Karpas-422 (cell line): ENCODE measurements at places on chromosomes 6 and 20.

GRCh38 chr20:43231829-43232228 is 42.1 kb upstream of the PTPRT start:
- no peak for DNase-seq

DNA sequence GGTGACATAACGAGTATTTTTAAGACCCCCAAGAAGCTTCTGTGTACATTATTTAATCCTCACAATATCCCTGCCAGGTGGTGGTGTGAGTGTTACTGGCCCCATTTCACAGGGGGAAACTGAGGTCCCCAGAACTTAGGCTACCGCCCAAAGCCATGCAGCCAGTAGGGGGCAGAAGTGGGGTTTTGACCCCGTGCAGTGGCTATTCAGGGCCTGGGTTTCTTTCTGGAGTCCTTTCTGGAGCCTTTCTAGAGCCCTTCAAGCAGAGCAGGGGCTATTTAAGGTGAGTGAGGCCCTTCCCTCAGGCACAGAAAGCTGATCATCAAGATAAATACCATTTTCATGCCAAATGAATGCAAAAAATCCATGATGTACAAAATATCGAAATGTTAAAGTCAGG is 59.0 kb downstream of the CTCFL start:
- DNase-seq: peak; percentile 74

- no peak for DNase-seq
Measured at GRCh38 chr6:63750400-63750799, 114.8 kb downstream of the PHF3 start.

GRCh38 chr20:39855056-39855455 is 834.0 kb downstream of the MAFB start:
- no peak for DNase-seq

GRCh38 chr6:50217841-50218240 is 168.1 kb upstream of the DEFB112 start:
- no peak for DNase-seq

DNA sequence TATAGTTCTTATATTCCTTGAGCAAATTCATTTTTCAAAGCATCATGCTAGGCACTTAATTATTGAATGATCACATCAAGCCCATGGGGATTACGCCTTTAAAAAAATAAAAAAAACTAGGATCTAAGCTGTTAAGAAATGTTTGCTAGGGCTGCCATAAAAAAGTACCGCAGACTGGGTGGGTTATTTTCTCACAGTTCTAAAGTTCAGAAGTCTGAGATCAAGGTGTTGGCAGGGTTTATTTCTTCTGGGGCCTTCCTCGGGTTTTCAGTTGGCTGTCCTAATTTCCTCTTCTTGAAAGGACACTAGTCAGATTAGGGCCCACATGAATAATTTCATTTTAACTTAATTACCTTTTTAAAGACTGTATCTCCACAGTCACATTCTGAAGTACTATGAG is 165.6 kb upstream of the RIMS1 start:
- no peak for DNase-seq

GRCh38 chr6:80789912-80790570 is 683.6 kb downstream of the BCKDHB start:
- no peak for DNase-seq

DNA sequence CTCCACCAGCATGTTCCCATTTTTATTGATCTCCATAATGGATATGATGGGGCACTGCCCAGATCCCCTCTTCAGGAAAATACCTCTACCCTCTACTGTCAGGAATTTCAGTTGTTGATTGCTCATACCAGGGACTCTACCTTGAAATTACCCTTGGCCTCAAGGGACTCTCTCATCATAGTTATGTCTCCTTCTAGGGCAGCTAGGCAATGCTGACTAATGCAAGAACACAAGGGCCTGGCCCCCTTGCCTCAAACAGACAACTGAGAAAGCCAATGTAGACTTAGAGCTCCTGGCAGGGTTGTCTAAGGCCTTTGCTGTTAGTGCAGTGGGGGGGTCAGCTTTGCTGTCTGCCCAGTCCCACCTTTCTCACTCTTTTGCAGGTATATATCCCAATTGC is 493.1 kb downstream of the BTBD3 start:
- DNase-seq: no peak

DNA sequence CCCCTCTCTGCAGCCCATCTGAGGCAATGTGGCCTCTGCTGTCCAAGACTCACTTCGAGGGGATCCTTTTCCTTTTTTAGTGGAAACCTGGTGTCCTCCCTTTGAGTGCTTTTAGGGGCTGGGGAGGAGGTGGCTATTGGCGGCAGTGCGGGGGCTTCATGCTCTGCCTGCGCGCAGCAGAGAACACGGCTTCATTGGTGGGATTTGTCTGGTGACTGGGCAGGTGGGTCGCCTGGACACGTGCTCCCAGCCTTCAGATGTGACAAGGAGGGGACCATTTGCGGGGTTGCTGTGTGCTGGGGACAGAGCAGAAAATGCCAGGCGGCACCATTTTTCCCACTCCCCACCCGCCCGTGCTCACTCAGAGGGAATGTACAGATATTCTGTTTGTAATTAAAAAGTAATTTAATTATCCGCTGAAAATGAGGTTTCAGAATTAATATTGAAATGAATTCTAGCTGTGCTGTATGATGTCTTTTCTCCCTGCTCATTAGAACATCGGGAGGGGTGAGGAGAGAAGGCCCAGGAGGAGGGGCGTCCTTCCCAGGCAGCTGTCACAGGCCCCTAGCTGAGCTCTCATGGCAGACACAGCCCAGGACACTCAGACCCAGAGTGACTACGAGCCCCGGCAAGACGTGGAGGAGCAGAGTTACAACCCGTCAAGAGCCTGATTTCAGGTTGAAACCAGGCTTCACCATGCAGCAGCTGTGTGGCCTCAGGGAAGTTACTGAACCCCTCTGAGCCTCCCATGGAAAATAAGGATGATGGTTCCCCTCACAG is 417.2 kb upstream of the SULF2 start:
- no peak for DNase-seq

DNA sequence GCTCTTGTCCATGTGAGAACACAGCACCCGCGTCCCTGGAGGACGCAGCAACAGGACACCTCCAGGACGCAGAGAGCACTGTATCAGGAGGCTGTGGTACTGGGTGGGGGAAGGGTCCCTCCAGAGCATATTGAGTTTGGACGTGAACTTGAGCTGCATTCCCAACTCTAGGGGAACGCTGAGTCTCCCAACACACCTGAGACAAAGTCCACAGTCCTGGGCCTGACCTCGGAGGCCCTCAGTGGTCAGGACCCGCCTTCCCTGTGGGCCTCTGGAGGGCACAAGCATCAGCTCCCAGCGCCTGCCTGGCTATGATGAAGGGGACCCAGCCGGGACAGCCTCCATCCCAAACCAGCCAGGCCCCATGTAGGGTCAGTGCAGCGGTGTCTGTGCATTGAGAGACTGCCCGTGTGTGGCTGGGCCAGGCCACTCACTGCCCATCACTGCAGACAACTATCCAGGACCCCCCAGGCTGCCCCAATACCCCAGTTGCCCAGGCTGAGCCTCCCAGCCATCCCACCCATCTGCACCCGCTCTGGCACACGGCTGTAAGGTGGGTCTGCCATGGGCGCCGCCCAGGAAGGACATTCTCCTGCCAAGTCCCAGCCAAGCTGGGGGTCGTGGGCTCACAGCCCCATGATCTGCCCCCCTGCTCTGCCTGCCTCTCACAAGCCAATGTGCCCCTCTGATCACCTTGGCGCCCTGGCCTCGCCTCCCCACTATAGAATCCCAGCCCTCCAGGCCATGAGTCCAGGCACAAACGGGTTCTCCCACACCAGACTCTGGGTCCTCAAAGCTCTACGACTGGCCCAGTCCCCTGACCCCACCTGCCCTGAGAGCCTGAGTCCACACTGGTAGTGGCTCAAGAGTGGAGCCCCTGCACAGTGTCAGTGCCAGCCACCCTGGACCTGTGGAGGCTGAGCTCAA is 115.7 kb downstream of the TAF4 start:
- DNase-seq: peak; percentile 34

DNA sequence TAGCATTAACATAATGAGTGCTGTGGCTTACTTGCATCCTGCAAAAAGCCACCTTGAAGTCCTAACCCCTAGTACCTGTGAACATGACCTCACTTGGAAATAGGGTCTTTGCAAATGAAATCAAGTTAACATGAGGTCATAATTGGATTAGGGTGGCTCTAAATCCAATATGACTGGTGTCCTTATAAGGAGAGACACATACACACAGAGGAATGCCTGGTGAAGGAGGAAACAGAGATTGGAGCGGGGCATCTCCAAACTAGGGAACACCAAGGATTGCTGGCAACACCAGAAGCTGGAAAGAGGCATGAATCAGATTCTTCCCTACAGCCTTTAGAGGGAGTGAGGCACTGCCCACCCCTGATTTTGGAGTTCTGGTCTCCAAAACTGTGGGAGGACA is 17.6 kb upstream of the RPS6KA2 start:
- no peak for DNase-seq

DNA sequence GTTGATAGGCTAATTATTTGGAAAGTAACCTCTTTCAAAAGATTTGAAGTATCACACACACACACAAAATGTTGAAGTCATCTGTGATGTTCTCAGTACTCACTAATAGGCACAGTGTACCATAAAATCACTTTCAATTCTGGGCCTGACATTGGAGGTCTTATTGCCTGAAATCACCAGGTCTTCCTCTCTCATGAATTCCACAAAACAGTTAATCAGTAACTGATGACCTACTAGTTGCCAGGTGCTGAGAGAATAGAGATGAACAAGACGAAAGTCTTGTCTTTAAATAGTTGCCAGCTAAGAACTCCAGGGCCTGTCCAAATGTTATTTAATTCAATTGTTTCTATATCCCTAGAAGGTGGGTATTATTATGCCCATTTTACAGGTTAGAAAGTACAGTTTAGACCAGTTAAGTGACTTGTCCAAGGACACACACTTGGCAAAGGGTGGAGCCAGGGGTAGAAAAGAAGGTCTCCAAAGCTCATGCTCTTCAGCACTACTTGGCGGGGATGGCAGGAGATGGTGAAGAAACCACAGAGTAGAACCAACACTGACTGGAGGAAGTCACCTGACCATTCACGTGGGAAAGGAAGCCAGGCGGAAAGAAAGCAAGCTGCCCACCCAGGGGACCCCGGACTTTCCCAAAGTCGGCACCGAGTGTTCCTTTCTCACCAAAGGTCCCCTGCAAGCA is 116.4 kb downstream of the KIF6 start:
- no peak for DNase-seq

DNA sequence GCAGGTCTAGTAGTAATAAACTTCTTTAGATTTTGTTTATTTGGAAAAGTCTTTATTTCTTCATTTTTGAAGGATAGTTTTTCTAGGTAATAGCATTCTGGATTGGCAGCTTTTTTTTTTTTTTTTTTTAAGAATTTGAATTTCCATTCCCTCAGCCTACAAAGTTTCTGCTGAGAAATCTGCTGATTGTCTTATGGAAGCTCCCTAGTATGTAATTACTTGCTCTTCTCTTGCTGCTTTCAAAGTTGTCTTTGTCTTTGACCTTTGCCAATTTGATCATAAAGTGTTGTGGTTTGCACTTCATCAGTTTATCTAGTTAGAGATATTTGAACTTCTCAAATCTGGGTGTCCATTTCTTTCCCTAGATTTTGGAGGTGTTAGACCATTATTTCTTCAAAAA is 82.2 kb upstream of the GMDS start:
- DNase-seq: no peak

GRCh38 chr6:152391179-152391880 is 245.8 kb downstream of the SYNE1 start:
- DNase-seq: no peak

- DNase-seq: no peak
Measured at GRCh38 chr6:74137911-74138310, 441.9 kb downstream of the CD109 start.

DNA sequence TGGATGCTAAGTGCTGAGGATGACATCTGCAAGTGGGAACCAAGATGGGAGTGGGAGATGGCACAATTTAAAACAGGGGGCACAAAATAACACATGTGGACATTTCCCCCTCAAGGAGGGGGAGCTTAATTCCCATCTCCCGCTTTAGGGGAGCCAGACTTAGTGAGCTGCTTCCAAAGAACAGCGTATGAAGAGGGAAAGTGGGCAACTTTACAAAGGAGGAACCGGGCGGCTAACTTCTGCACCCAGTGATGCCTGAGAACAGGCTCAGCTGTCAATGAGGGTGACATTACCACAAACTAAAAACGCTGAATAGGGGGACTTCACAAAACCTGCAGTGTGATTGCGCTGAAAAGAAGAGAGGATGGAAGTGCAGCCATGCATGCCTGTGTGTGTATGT is 95.5 kb upstream of the NXT1 start:
- no peak for DNase-seq

DNA sequence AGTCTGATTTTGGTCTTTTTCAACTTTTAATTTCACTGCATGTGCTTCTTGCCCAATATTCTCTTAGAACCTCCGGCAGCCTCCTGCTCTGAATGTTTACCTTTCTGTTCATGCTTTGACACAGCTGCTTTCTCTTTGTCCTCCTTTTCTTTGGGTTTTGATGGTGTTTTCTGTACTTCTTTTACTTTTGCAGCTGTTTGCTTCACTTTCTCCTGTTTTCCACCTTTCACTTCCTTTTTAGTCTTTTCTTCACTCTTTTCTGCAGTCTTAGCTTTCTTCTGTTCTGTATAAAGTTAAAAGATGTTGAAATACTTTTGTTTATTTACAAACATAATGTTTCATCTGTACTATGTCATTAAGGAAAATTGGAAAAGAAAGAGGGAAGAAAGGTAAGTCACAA is 133.1 kb downstream of the TRDN start:
- DNase-seq: no peak

- no peak for DNase-seq
Measured at GRCh38 chr6:42295181-42295580, 77.5 kb upstream of the MRPS10 start.

GRCh38 chr20:50715694-50716093 is 15.7 kb upstream of the PARD6B start:
- DNase-seq: no peak

- no peak for DNase-seq
Measured at GRCh38 chr20:30168025-30168799, 1089.3 kb upstream of the DEFB115 start.

GRCh38 chr20:51331481-51331880 is 211.0 kb downstream of the NFATC2 start:
- no peak for DNase-seq

DNA sequence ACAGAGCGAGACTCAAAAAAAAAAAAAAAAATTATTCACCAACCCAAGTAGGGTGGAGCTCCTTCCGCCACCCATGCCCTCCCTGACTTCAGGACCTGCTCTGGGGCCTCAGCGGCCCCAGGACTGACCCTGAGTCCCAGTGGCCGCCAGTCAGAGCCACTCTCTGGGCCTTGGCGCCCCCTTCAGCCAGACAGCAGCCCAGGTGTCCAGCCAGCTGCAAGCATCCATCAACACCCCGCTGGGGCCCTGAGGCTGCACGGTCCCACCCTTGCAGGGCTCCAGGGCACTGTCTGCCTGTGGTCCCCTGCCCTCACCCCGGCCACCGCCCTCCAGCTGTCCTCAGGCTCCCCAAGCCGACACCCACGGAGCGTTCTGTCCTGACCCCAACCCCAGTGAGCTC is 11.4 kb upstream of the KCNQ2 start:
- no peak for DNase-seq

GRCh38 chr20:33176101-33176500 is 8.1 kb downstream of the BPIFA2 start:
- DNase-seq: no peak

DNA sequence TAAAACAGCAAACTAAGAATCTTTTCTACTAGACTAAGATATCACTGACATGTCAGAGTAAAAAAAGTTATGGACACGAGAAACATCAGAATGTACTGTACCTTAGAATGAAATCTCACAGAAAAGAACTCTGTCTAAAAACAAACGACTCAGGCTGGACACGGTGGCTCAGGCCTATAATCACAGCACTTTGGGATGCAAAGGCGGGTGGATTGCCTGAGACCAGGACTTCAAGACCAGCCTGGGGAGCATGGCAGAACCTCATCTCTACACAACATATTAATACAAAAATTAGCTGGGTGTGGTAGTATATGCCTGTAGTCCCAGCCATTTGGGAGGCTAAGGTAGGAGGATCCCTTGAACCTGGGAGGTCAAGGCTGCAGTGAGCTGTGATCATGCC is 122.6 kb downstream of the PRND start:
- no peak for DNase-seq
